Inflammatory macrophage treated with lipopolysaccharide for 4 hours (primary cell): ENCODE measurements at places on chromosomes 6 and 20.

- DNase-seq = no peak
Observed at GRCh38 chr6:26340066-26340465, 24.9 kb upstream of the BTN3A2 start.

DNA sequence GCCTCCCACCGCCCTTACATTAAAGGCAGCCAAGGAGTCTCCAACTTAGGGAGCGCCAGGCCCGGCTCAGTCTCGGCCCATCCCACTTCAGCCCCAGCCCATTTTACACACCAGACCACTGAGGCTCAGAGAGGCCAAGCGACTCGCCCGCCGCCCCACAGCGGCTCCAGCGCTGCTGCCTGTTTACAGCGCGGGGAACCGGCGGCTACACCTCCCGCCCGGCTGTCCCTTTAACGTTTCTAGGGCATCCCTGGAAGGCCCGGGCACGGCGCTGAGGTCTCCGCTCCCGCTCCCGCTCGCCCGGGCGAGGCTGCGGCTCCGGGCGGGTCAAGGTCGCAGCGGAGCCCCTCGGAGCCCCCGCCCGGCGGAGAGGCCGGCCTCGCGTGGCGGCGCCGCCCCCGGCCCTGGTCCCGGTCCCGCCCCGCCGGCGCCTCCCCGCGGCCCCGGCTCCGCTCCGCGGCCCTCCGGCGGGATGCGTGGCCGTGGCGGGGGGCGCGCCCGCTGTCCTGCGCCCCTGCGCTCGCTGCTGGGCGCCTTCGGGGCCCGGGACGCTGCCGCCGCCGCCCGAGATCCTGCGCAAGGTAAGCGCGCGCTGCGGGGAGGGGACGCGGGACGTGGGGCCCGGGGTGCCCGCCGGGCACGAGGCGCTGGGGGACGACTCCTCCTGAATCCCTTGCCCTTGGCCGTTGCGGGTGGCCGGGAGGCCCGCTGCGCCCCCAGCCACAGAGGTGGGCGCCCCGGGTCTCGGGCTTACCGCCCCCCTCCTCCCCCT, 27.1 kb upstream of the PHACTR3 start:
- no peak for DNase-seq

DNA sequence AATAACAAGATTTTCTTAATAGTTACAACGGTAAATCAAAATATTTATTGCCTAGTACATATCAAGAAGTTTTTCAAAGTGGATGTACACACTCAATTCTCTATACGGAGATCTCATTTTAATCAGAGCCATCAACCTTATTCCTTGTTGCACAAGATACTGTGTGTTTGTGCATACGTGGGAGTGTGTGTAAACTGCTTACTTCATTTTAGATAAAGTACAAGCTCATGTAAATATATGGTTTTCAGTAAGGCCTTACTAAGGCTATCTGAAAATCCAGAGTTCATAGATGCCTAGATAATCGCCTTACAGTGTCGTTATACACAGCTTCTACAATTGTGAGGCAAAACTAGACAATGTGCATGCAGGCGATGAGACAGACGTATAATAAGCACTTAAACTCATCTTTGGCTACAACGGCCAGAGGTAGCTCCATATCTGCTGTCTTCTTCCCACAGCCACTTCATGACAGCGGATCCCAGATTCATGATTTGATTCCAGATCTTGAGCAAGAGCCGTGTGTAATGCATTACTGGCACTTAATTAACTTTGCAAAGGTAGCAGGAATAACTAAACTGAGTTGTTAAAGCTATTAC, 2.5 kb downstream of the PERP start:
- no peak for DNase-seq

DNA sequence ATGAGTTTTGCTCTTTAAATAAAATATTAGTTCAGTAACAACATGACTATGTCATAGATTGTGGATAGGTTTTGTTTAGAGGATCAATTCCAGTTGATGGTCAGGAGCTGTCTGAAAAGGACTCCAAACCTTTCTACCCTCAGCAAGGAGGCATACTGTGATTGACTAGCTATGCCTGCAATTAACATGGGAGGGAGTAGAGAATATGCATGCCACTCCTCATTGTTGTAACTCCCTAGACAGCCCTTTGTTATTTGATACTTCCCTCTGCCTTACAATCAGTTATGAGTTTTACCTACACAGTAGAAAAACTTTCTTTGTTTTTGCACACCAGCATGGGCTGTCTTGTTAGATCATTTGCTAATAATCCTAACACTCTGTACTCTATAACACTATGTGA, 1418.5 kb downstream of the KHDRBS2 start:
- DNase-seq = no peak

GRCh38 chr6:16311763-16312162, 73.4 kb downstream of the GMPR start:
- DNase-seq = no peak

GRCh38 chr6:21608601-21609000, 15.1 kb downstream of the SOX4 start:
- DNase-seq = peak; percentile 73

- no peak for DNase-seq
Observed at GRCh38 chr6:24408719-24409410, 6.1 kb downstream of the MRS2 start.

GRCh38 chr20:48186447-48186846, 401.2 kb upstream of the SULF2 start:
- no peak for DNase-seq

DNA sequence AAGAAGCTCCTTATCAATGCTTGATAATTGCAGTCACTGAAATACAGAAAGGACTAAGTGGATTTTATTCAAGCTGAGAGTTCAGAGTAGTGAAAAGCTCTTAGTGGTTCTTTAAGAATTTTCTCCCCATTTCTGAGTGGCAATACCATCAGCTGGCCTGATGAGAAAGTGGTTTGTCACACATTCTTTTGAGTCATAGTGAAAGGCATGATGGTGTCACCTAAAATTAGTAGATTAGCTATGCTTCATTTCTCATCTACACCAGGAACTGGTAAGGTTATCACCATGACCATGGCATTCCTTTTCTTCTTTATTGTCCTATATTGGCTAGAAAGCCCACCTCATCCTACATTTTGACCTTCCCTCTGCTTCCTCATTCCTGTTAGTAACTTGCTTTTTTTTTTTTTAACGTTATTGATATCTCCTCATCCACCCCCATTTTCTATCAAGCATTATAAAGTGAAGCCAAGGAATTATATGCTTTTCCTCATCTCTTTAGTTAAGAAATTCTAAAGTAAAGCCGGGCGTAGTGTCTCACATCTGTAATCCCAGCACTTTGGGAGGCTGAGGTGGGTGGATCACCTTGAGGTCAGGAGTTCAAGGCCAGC, 67.4 kb upstream of the LOC128125822 start:
- peak; percentile 2 for DNase-seq

- no peak for DNase-seq
Observed at GRCh38 chr6:158053377-158054313, 72.0 kb downstream of the SYNJ2 start.

DNA sequence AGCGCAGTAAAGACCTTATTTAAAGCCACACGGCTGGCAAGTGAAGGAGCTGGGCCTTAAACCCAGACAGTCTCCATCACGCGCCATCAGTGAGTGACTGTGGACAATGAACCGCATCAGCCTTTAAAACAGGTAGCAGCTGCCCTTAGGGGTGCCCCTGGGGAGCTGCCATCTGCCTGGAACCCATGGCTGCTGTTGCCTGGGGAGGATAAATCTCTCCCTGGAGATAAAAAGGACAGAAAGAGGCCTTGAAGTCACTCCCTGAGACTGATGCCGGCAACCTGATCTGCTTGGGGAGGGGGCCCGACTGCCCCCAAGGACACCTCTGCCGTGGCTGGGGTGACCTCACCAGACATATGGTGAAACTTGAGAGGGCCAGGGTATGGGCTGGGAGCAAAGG, 73.5 kb downstream of the PREX1 start:
- DNase-seq = no peak

GRCh38 chr6:72588155-72588554, 33.7 kb upstream of the KCNQ5 start:
- no peak for DNase-seq

GRCh38 chr6:147834084-147834776, 325.7 kb downstream of the SAMD5 start:
- DNase-seq = no peak

GRCh38 chr6:4794140-4794707, 18.0 kb downstream of the CDYL start:
- DNase-seq = no peak

GRCh38 chr6:15232836-15233510, 12.9 kb upstream of the JARID2 start:
- no peak for DNase-seq

DNA sequence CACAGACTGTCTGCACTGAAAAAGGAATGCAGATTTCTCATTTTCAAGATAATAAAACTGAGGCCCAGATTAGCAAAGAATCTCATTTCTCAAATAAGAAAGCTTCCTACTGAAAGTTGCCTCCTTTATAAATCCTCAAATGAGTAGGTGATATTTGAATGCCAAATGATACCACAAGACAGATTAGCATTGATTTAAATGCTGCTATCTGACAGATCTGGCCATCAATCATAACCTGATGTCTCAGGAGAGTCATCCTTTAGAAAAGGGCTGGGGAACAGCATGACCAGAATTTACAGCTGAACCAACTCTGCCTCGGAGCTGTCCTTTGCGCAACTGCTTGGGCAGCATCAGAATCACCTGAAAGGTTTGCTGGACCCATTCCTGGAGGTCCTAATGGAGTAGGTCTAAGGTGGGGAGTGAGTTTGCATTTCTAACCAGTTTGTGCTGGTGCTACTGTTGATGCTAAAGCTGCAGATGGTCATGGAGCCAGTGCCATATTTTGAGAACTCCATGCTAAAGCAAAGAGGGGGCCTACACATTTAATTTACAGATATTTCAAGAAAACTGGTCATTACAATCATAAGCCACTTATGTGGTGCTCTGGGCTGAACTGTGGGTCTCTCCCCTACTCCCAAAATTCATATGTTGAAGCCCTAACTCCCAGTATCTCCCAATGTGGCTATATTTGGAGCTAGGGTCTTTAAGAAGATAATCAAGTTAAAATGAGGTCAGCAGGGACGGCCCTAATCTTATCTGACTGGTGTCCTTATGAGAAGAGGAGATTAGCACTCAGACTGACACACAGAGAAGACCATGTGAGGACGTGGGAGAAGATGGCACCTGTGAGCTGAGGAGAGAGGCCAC, 295.5 kb upstream of the JARID2 start:
- no peak for DNase-seq

- peak; percentile 70 for DNase-seq
Observed at GRCh38 chr6:26087284-26088115, at the start of gene HFE. Gene HFE, plus strand, starts transcription at chr6:26087429. Its CDS starts 12 bp downstream, at chr6:26087441.

GRCh38 chr6:36973190-36973589, 12.8 kb downstream of the MTCH1 start:
- DNase-seq = no peak

GRCh38 chr6:41551857-41552256, 5.7 kb downstream of the FOXP4 start:
- DNase-seq = no peak

- no peak for DNase-seq
Observed at GRCh38 chr6:163284151-163284550, 130.4 kb upstream of the QKI start.
